ENCODE measurements at places on chromosomes 16 and 17. TPM values are rescaled to one million over a fixed set of nuclear protein-coding genes. Genes with fewer than 3 reads are reported as not detected.

GRCh38 chr16:1413684-1414531 is 596 bp downstream of the UNKL start:
- no peak for DNase-seq

GRCh38 chr16:26599785-26600104 is 467.0 kb upstream of the C16orf82 start:
- no peak for DNase-seq

DNA sequence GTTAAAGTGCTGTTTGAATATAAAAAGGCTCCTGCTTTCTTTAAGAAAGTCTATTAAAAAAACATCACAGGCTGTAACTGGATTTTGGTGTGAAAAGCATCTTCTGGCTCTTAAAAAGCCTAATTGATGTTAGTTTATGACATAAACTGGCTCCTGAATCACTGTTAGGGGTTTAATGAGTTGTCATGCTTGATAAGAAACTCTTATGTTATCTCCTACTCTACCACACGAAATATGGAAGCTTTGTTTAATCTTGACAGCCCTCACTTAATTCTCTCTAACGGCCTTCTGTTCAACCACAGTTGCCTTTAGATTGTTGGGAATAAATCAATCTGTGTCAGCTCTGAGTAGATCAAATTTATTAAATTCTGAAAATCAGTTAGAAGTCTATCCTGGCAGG is 51.5 kb downstream of the CPPED1 start:
- DNase-seq, result no peak

GRCh38 chr16:63530974-63531373 is 1494.7 kb upstream of the CDH8 start:
- no peak for DNase-seq

IL17C gene
- not detected for total RNA-seq

All from occipital lobe (tissue), 3 donors.